Sigmoid colon (tissue), 7 donors: ENCODE measurements at places on chromosomes 7 and 10. TPM values are rescaled to one million over a fixed set of nuclear protein-coding genes. Genes with fewer than 3 reads are reported as not detected.
A peak's percentile ranks its signal among the peaks of the same experiment; 100 is the strongest.

- DNase-seq, result no peak
Observed at GRCh38 chr10:88642963-88643362, 21.3 kb upstream of the LIPF start.

DNA sequence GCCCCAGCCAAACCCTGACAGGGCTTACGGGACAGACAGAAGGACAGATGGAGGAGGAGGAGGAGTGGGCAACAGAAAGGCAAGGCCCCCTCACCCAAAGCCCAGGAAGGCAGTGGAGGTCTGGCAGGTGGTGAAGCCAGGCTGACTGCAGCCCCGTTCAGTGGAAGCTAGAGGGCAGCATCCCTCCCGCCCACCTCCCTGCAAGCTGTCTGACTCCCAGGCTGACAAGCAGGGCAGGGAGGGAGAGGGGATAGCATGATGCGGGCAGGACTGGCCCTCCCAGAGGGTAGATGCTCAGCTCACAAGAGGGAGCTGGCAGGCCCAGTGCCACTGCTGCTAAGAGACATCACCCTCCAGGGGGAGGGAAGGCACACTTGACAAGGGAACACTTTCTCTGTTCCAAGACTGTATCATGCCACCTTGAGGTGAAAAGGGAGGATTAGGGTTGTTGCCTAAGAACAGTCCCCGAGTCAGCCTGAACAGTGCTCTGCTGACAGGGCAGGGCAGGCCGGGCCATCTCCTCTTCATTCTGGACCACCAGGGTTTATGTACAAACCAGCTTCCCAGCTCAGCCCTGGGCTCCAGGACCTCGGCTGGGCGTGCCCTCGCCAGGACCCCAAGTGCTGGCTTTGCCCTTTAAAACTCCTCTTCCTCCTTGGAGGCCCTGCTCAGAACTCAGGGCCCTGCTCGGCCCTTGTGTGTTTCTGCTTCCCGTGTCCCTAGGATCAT, 61.8 kb downstream of the RASGEF1A start:
- peak; percentile 65 for DNase-seq

- no peak for DNase-seq
Observed at GRCh38 chr10:6165221-6165725, 37.5 kb upstream of the PFKFB3 start.

SDHAF3 gene
- total RNA-seq, result 9.4 TPM

PNLIPRP3 gene
- 0.54 TPM for total RNA-seq

TRIM50 gene
- total RNA-seq, result 0.71 TPM

GRCh38 chr7:112001091-112001826, 204.9 kb downstream of the DOCK4 start:
- DNase-seq, result no peak

GRCh38 chr7:33829536-33829935, 75.8 kb upstream of the BMPER start:
- no peak for DNase-seq

GRCh38 chr10:3761021-3761686, 23.9 kb downstream of the KLF6 start:
- no peak for DNase-seq

PTN gene
- 31.0 TPM for total RNA-seq

DNA sequence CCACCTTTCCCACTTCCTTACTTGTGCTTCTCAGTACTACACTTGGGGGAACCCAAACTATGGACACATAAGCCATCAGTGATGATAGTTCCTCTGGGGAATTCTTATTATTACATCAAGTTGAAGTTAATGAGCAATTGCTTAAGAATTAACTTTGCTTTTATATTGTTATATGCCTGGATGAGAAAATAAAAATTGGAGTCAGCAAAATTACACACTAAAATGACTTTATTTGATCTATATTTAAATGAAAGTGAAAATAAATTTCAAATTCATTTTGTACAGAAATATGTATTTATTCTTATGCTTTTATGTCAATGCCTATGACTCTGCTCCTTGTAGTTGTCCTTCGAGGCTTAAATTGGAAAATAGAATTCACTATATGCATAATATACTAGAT, 149.4 kb upstream of the KCND2 start:
- no peak for DNase-seq

DNA sequence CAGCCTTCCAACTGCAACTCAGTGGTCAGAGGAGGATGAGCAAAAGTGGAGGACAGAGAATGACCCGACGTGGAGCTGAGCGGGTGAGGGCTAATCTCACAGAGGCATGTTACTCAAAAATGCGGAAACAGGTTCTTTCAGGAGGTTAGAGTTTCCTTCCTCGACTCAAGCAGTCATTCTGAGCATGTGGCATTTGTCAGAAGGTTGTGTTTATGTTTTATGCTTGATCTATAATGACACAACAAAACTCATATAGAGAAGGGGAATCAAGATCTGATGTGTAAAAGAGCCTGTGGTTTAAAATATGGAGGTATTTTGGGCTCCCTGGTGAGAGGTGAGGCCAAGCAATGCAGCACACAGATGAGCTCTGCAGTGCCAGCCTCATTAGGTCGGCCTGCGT, 311.4 kb downstream of the ADARB2 start:
- no peak for DNase-seq

FOXI2 gene
- not detected for total RNA-seq

ATG9B gene
- total RNA-seq, result not detected

TMEM130 gene
- 3.0 TPM for total RNA-seq

DNA sequence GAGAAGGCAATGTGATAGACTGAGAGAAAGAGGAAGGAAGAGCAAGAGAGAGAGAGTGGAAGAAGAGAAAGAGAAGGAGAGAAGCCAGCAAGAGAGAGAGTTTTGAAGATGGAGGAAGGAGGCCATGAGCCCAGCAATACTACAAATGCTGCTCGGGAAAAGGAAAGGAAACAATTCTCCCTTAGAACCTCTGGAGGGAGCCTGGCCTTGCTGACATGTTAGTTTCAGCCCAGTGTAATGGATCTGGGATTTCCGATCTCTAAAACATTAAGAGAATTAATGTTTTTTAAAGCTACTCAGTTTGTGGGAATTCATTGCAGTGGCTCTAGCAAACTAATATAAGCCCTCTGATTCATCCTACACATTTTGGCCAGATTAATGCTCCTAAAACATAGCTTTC, 206.8 kb upstream of the MTPN start:
- DNase-seq, result no peak

TEX36 gene
- not detected for total RNA-seq

NRG3 gene
- total RNA-seq, result 2.2 TPM

GRCh38 chr7:13411636-13412035, 577.8 kb downstream of the ETV1 start:
- no peak for DNase-seq

WEE2 gene
- not detected for total RNA-seq

PLCE1 gene
- total RNA-seq, result 9.7 TPM

DNA sequence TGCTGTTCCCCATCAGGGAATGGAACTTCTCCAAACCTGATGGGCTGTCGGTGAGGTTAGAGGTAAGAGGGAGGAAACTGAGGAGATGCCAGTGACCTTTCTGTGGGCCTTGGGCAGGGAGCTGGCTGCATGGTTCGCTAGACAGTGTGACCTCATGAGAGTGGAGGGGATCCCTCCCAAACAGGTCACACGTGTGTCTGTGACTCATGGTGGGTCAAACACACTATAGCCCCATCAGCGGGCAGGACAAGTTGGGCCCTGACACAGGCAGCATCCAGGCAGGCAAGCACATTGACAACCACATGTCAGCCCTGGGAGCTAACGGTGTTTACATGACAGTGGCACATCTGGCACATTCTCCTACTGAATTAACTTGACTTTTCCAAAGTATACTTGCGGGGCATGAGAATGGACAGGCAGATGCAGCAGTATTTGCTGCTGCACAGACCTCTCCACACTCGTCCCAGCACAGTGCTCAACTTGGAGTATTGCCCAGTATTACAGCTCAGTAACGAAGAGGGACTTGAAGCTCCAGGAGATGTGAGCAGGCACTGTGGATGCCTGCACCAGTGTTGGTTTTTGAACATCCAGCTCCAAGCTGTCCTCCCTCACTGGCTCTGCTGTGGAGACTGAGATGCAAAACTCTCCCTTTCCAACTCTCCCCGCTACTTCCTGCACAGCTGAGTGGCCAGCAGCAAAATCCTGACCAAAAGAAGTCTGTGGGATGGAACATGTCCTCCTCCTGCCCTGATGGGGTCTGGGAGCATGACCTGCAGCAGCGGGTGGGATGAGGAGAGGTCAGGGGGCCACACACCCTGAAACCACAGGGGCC, 199.6 kb downstream of the WDR37 start:
- DNase-seq, result no peak

KDM7A gene
- 17.0 TPM for total RNA-seq

TACR2 gene
- 184 TPM for total RNA-seq
